K562 (cell line): ENCODE measurements at places on chromosomes 3 and 15.
A peak's percentile ranks its signal among the peaks of the same experiment; 100 is the strongest.

DNA sequence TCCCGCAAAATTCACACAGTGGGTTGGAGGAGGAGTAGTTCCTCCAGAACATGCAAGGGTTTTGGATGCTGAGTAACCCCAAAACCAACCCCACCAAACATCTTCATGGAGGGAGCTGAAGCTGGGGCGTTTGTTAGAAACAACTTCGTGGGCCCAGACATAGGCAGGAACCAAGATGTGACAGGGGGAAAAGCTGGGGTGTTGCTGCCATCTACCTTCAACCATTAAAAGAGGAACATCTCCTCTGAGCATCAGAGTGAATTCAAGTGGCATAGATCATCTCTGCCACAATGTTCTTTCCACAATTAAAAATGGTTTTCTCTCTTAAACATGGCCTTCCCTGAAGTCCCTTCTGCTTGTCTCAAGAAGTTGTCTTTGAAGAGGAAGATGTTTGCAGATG lies 20.5 kb downstream of the SIDT1 start:
- no peak overlapping the region for H3K27ac ChIP-seq
- no peaks in the 10 kb centered on the region for H3K27me3 ChIP-seq
- DNase-seq = no peak
- no peaks in the 10 kb centered on the region for H3K4me1 ChIP-seq

DNA sequence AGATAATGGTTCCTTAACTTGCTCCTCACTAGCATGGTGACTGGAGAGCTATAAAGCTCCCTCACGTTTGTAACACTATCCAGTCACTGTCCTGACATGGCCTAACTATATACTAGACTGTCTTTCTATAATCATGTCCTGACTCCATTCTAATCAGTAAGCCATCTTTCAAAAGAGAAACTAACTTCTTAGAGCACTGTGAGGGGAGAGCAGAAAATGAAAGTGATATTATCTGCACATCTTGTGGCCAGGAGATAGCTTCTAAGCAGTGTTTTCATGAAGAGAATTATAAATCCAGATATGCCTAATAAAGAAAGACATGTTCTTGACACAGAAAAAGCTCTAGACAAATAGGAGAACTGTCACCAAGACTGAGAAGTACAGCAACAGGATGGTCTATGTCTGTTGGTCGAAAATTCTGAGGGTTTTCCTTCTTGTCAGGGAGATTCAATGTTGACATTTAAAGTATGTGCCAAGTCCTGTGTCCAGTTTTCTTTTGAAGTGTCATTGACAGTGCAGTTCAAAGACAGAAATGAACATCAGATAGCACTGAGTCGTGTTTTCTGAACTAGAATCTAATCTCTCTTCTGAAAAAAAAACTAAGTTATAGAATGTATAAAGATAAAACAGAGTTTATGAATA lies 230.6 kb upstream of the PEX5L start:
- no peaks in the 10 kb centered on the region for H3K4me1 ChIP-seq
- no peak overlapping the region for H3K4me3 ChIP-seq
- no peak for DNase-seq
- H3K36me3 ChIP-seq = no peaks in the 10 kb centered on the region
- H3K27ac ChIP-seq = no peak overlapping the region

DNA sequence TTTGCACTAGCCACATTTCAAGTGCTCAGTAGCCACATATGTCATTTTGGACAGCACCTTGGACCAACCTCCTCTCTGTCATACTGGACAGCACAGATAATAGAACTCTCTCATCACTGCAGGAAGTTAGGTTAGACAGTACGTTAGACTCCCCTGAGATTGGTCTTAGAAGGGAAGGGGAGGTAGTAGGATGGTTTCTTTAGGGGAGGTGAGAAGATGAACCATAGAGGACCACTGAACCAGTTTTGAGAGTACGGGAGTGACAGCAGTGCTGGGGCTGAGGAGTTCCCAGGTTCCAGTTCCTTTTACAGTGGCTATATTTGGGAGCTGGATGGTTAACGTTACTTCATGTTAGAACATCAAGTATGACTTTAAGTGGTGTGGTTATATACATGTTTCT lies 7.8 kb downstream of the LRCH3 start:
- no peaks in the 10 kb centered on the region for H3K27me3 ChIP-seq
- no peaks in the 10 kb centered on the region for H3K36me3 ChIP-seq
- no peak overlapping the region for H3K4me3 ChIP-seq
- H3K4me1 ChIP-seq = peaks cover 20% of the 10 kb centered on the region; the same call in 2 of the 3 replicates
- no peak overlapping the region for H3K27ac ChIP-seq
- DNase-seq = no peak

GRCh38 chr3:153960458-153961074 lies 160.6 kb upstream of the ARHGEF26 start:
- no peaks in the 10 kb centered on the region for H3K4me1 ChIP-seq
- H3K36me3 ChIP-seq = no peaks in the 10 kb centered on the region
- DNase-seq = no peak
- H3K4me3 ChIP-seq = no peak overlapping the region

DNA sequence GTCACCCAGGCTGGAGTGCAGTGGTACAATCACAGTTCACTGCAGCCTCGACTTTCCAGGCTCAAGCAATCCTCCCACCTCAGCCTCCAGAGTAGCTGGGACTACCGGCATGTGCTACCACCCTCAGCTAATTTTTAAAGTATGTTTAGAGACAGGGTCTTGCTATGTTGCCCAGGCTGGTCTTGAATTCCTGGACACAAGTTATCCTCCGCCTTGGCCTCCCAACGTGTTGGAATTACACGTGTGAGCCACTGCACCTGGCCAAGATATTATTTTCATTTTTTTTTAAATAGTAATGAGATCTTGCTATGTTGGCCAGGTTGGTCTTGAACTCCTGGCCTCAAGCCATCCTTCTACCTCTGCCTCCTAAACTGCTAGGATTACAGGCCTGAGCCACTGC lies 4.4 kb upstream of the MPI start:
- no peak for DNase-seq
- no peaks in the 10 kb centered on the region for H3K27me3 ChIP-seq
- no peaks in the 10 kb centered on the region for H3K36me3 ChIP-seq

GRCh38 chr3:176650478-176650877 lies 546.8 kb downstream of the TBL1XR1 start:
- no peak overlapping the region for H3K4me3 ChIP-seq
- H3K27me3 ChIP-seq = no peaks in the 10 kb centered on the region
- no peak overlapping the region for H3K27ac ChIP-seq
- no peaks in the 10 kb centered on the region for H3K4me1 ChIP-seq
- no peaks in the 10 kb centered on the region for H3K36me3 ChIP-seq

DNA sequence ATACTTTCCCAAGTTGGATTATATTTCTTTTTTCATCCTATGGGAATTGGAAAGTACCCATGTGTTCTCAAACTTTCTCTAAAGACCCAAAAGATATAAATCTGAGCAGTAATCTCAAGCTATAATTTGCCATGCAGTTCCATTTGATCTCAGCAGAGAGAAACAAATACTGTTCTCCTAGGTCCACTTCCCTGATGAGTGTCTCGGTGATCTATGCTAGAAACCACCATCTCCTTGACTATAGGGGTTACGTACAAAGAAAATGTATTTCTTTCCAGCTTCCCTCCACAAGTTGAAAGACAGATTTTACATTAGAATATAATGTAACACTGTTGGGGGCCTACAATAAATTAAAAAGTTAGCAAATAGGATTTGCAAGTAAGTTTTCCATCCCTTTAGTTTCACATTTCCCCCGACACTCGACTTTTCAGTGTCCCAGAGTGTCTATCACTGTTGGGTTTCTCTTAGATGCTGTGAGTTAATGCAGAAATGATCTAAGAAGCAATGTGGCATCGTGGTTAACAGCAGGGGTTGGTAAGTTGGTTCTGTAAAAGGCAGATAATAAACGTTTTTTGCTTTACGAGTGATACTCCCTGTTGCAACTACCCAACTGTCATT lies 465.1 kb upstream of the CFAP20DC start:
- H3K4me1 ChIP-seq = no peaks in the 10 kb centered on the region
- H3K27ac ChIP-seq = no peak overlapping the region
- no peak overlapping the region for H3K4me3 ChIP-seq
- no peaks in the 10 kb centered on the region for H3K36me3 ChIP-seq
- no peak for DNase-seq

GRCh38 chr3:129558772-129559564 lies 16.0 kb downstream of the H1-8 start:
- peaks cover 29% of the 10 kb centered on the region; the same call in 1 of the 3 replicates for H3K36me3 ChIP-seq
- peak; percentile 32 for DNase-seq

GRCh38 chr3:151093905-151094304 lies 8.4 kb downstream of the MED12L start:
- no peak overlapping the region for H3K27ac ChIP-seq
- no peak overlapping the region for H3K4me3 ChIP-seq
- no peaks in the 10 kb centered on the region for H3K4me1 ChIP-seq
- no peaks in the 10 kb centered on the region; the same call in 2 of the 3 replicates for H3K27me3 ChIP-seq
- no peaks in the 10 kb centered on the region for H3K36me3 ChIP-seq

GRCh38 chr3:167840247-167840646 lies 104.7 kb downstream of the SERPINI1 start:
- H3K27ac ChIP-seq = no peak overlapping the region
- H3K36me3 ChIP-seq = no peaks in the 10 kb centered on the region
- no peaks in the 10 kb centered on the region for H3K4me1 ChIP-seq
- H3K4me3 ChIP-seq = no peak overlapping the region

DNA sequence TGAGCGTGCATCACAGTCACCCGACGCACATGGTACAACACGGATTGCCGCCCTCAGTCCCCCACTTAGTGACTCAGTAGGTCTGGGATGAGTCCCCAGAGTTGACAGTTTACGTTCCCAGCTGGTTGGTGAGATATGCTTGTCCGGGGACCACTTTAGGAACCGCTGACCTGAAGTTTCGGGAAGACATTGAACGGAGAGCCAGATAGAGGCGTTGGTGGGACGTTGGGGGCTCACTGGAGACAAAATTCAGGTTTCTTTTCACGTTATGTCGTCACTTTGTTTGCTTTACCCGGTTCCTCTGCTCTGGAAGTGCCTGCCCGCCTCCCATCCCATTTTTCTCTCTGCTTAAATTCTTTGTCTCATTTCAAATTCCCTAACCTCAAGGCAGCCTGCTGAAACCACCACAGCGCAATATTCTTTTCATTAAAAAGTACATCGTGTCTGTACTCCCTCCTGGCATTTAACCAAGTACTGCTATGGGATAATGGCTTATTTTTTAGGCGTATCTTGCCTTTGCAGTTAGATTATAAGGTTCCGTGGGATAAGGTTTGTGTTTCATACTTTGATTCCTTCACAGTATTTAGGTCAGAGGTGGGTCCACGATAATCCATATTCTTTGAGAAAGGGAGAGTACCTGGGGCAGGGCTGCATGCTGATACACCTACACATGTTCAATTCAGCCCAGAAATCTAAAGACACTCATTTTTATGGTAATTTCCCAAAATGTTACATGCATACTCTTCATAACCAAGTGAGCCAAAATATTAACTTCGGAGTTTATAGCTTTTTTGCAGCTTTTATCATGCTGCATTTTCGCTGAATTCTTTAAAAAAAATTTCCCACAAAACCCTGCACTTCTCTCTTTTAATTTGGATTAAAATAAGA lies 921 bp downstream of the LMLN start:
- no peaks in the 10 kb centered on the region for H3K27me3 ChIP-seq
- H3K36me3 ChIP-seq = peaks cover 13% of the 10 kb centered on the region; the same call in 2 of the 3 replicates
- H3K27ac ChIP-seq = peak overlapping the region; percentile 91
- H3K4me1 ChIP-seq = peaks cover 30% of the 10 kb centered on the region
- H3K4me3 ChIP-seq = peak overlapping the region; percentile 63
- DNase-seq = peak; percentile 87

DNA sequence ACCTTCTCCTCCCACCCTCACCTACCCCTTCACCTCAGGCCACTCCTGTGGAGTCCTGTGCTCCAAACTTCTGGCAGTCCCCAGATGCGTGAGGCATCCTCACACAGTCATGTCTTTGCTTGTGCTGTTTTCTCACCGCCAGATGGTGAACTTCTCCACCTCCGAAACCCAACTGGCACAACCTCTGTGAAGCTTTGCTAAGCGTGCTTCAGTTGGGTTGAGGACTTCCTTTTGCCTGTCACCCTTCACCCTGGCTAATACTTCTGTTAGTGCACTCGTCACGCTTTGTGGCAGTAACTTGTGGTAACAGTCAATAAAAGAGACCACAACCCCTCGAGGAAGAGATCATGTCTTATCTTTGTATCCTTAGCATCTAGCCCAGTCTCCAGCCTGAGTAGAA lies 42.0 kb upstream of the SKOR1 start:
- no peak overlapping the region for H3K27ac ChIP-seq
- no peaks in the 10 kb centered on the region for H3K4me1 ChIP-seq
- no peak for DNase-seq
- H3K4me3 ChIP-seq = no peak overlapping the region
- no peaks in the 10 kb centered on the region for H3K27me3 ChIP-seq

DNA sequence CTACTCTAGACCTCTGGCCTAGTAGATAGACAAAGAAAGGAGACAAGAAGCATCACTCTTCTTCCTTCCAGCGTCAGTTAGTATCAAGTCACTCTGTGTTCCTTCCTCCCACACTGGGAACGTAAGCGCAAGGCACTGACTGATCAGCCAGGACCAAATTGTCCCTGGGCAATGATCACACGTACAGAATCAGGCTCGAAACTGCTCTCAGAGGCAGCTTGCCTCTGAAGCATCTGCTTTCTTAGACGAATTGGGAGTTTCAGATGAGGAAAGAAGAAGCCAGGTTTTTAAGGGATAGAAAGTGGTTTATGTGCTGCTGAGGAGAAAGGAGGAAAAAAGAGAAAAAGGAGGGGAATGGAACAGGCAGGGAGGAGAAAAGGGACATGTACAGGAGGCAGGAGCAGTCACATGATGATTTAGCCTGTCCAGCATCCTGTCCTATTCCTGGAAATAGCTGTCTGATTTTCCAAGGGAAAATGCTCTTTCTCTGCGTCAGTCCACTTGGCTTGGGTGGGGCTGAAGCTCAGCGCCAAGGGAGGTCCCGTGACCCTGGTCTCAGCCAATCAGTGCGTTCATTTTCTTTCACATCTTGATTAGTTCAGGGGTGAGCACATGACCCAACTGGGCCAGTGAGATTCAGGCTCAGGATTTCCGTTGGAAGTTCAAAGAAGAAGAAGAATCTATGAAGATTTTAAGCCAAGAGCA lies 102.0 kb upstream of the PRICKLE2 start:
- H3K4me3 ChIP-seq = no peak overlapping the region
- no peak overlapping the region for H3K27ac ChIP-seq

DNA sequence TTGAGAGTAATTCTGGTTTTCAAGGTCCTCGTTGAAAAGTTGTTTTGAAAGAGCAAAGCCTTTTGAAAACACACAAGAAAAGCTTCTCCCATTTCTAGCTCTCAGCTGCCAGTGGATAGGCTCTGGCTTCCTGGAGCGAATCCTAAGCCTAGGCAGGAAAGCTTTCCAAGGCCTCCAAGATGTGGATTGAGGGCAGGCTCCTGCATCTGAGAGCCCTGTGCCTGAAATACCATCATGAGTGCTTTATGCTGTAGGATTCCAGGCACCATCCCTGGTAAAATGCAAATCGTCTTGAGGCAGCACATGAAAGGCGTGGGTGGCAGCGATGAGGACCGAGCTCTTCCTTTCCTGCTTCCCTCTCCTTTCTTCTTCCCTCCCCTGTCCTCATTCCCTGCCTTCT lies 60.7 kb upstream of the CORO2B start:
- peaks cover 7% of the 10 kb centered on the region; the same call in 1 of the 2 replicates for H3K27me3 ChIP-seq
- no peak overlapping the region for H3K27ac ChIP-seq
- H3K4me3 ChIP-seq = no peak overlapping the region
- no peaks in the 10 kb centered on the region for H3K4me1 ChIP-seq
- DNase-seq = no peak
- no peaks in the 10 kb centered on the region for H3K36me3 ChIP-seq

GRCh38 chr15:87907676-87908446 lies 348.7 kb downstream of the NTRK3 start:
- H3K27me3 ChIP-seq = no peaks in the 10 kb centered on the region
- no peak overlapping the region for H3K4me3 ChIP-seq
- H3K27ac ChIP-seq = no peak overlapping the region
- no peak for DNase-seq
- no peaks in the 10 kb centered on the region for H3K36me3 ChIP-seq
